ENCODE measurements at places on chromosomes 7 and 10.

GRCh38 chr10:118383699-118384098, 41.6 kb upstream of the FAM204A start:
- no peak for DNase-seq

- no peak for DNase-seq
Measured at GRCh38 chr7:41559426-41559825, 143.5 kb downstream of the INHBA start.

GRCh38 chr7:96824686-96825085, 115.0 kb upstream of the SEM1 start:
- DNase-seq, result no peak

DNA sequence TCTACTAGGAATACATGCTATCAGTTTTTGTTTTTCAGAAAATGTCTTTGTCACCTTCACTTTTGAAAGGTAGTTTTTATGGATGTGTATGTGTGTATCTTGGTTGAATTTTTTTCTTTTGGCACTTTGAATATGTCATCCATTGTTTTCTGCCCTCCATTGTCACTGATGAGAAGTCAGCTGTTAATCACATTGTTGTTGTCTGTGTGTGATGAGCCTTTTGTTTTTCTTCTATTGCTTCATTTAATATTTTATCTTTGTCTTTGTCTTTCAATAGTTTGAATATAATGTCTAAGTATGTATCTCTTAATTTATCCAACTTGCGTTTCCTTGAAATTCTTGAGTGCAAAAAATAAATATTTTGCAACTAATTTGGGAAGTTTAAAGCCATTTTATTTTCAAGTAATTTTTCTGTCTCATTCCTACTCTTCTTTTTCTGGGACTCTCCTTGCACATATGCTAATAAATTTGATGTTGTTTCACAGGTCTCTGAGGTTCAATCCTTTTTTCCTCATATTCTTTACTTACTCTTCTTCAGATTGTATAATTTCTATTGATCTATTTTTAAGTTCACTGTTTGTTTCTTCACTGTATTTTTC, 546.9 kb upstream of the GHITM start:
- no peak for DNase-seq

- no peak for DNase-seq
Measured at GRCh38 chr10:74394416-74394969, 243.5 kb downstream of the ADK start.

DNA sequence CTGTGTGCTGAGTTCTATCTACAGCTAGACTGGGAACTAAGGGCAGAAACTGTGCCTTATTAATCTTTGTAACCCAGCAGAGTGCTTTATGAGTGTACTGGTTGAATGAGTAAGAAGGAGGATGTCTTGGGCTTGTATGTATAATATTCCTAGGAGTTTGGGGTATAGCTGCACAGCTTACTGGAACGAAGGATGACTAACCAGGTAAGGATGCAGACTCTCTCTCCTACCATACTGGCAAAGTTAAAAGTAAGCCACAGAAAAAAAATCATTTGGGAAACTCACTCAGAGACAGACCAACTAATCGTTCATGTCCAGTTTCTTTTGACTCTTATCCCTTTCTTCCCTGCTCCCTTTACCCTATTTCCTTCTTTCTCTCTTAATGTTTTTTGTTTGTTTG, 1.4 kb upstream of the DHTKD1 start:
- DNase-seq, result no peak
